ENCODE measurements at places on chromosomes 3 and 15.

GRCh38 chr3:7695049-7695448, 806.6 kb upstream of the LMCD1 start:
- DNase-seq, result no peak

DNA sequence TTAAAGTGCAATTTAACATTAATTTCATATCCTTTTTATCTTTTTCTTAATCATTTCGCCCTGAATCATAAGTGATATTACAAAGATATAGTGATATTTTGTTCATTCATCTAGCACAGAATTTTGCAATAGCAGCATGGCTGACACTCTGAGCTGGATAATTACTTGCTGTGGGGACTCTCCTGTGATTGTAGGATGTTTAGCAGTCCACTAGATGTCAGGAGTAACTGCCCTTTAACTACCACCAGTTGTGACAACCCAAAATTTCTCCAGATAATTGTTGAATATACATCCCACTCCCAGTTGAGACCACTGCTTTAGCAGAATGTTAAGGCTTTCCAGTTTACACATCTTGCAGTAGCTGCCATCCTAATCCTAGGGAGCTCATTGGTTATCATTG, 196.8 kb upstream of the MBNL1 start:
- DNase-seq, result peak; percentile 68

GRCh38 chr3:179330438-179330837, 7.6 kb downstream of the ZNF639 start:
- no peak for DNase-seq

GRCh38 chr3:195873281-195873887, 35.0 kb downstream of the TNK2 start:
- no peak for DNase-seq

- DNase-seq, result no peak
Measured at GRCh38 chr15:39574427-39574826, 6.5 kb upstream of the THBS1 start.
